ENCODE measurements at places on chromosomes 2 and 18. TPM values are rescaled to one million over a fixed set of nuclear protein-coding genes. Genes with fewer than 3 reads are reported as not detected.

- no peak overlapping the region for H3K4me3 ChIP-seq
- no peaks in the 10 kb centered on the region for H3K27me3 ChIP-seq
- H3K4me1 ChIP-seq: peaks cover 7% of the 10 kb centered on the region
- no peak overlapping the region for H3K27ac ChIP-seq
- H3K36me3 ChIP-seq: no peaks in the 10 kb centered on the region
Observed at GRCh38 chr2:144351687-144352086, 168.2 kb downstream of the ZEB2 start.

- H3K4me1 ChIP-seq: no peaks in the 10 kb centered on the region
- DNase-seq: no peak
- no peaks in the 10 kb centered on the region for H3K27me3 ChIP-seq
- no peak overlapping the region for H3K4me3 ChIP-seq
- H3K36me3 ChIP-seq: no peaks in the 10 kb centered on the region
Observed at GRCh38 chr18:23856466-23857163, 157.9 kb upstream of the TTC39C start.

GRCh38 chr2:3466482-3466863 is 52.9 kb downstream of the ADI1 start:
- no peak overlapping the region for H3K27ac ChIP-seq
- peak; percentile 14 for DNase-seq
- H3K4me3 ChIP-seq: no peak overlapping the region
- H3K27me3 ChIP-seq: no peaks in the 10 kb centered on the region
- H3K36me3 ChIP-seq: no peaks in the 10 kb centered on the region
- peaks cover 14% of the 10 kb centered on the region for H3K4me1 ChIP-seq

GRCh38 chr18:47209171-47209570 is 33.0 kb upstream of the IER3IP1 start:
- DNase-seq: no peak
- H3K27ac ChIP-seq: no peak overlapping the region
- no peaks in the 10 kb centered on the region for H3K4me1 ChIP-seq

The PSMA8 gene
- total RNA-seq: not detected

The TPO gene
- 0.27 TPM for total RNA-seq

The NIF3L1 gene
- total RNA-seq: 19.8 TPM
